Tibial artery (tissue), 4 donors: ENCODE measurements at places on chromosomes 3 and 15.

GRCh38 chr15:80798911-80799310, 19.7 kb downstream of the CEMIP start:
- no peak for DNase-seq

DNA sequence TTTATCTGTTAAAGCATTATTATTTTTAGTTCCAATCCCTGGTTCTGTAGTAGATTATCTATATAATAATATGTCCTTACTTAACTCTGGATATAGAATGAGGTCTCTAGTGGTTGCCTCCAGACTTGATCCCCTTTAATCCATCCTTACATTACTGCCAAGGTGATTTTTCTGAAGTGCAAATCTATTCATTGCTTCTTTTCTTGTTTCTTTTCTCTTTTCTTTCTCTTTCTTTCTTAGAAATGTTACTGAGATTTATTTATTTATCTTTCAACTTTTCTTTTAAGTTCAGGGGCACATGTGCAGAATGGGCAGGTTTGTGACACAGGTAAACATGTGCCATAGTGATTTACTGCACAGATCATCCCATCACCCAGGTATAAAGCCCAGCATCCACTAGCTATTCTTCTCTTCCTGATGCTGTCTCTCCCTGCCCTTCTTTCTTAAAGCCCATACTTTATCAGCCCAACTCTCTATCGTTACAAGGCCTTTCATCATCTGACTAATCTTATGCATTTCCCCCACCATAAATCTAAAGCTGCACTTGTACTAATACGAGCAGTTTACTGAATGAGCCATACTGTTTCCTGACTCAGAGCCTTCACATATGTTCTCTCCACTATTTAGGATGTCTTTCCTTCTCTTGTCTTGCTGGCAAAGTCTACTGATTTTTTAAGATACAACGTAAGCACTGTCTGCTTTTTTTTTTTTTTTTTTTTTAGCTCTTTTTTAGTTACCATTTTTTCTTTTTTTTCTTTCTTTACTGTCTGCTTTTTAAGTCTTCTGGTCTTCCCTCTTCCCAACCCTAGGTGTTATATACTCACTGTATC, 4.6 kb downstream of the GLCE start:
- no peak for DNase-seq

DNA sequence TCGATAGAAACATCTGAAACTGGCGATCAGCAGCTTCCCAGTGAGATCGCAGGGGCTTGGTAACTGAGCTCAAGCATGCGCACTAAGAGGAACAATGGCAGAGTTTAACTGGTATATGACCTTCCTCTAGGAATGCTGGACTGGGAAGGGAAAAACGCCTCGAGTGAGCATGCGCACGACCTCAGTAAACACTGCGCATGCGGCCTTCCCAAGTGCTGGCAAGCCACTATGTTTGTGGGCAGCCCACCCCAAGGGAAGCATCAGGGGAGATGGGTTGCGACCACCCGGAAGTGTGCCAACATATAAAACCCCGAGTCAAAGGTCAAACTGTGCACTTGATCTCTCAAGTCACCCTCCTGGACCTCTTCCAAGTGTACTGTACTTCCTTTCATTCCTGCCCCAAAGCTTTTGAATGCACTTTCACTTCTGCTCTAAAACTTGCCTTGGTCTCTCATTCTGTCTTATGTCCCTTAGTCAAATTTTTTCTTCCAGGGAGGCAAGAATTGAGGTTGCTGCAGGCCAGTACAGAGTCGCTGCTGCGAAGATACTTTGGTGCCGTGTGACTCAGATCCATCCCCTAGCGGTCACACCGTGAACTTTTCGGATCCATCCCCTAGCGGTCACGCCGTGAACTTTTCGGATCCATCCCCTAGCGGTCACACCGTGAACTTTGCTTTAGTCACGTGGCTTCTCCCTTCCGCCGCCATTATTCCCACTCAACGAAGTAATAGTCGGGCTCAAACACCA, 243.3 kb downstream of the FAM43A start:
- no peak for DNase-seq

- DNase-seq: no peak
Observed at GRCh38 chr3:168876346-168877035, 780.8 kb upstream of the GOLIM4 start.

- no peak for DNase-seq
Observed at GRCh38 chr3:60064210-60065178, 1014.7 kb upstream of the CFAP20DC start.

DNA sequence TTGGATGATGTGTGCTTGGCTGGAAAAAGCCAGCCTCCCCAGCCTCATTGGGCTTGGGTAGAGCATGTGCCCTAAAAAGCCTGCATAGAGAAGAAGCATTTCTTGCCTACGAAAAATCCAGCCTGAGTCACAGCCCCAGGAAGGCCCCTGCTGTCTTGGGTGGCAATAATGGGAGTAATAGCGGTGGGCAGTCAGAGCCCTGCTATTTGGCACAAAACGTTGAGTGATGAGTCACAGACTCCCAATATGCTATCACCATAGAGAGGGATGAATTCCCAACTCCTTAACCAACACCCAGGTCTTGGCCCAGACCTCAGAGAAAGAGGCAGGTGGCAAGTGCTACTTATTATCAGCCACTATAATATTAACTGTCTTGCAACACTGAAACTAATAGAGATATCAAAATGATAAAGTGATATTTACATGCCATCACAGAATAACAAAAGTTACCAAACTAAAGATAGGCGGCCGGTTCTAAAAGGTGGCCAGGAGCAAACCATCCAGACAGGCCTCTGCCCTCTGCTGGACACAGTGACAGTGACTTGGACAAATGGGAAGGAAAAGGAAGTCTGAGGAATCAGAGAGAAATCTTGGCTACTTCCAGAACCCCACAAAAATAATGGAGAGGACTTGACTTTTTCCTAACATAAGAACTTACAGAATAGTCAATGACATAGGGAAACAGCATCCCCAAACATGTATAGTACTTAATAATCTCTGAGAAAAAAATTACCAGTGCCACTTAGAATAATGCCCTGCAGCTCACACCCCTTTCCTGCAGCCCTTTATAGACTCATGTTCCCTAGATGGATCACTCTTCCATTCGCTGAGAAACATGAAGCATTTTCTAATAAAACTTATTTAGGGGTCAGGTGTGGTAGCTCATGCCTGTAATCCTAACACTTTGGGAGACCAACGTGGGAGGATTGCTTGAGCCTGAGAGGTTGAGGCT, 51.9 kb upstream of the MUC13 start:
- peak; percentile 40 for DNase-seq

GRCh38 chr15:71291723-71292122, 176.5 kb downstream of the THSD4 start:
- DNase-seq: no peak

GRCh38 chr3:14489641-14490040, 50.5 kb downstream of the GRIP2 start:
- DNase-seq: no peak

- DNase-seq: no peak
Observed at GRCh38 chr15:69320977-69321554, 22.4 kb downstream of the PAQR5 start.

- no peak for DNase-seq
Observed at GRCh38 chr3:176879710-176880109, 317.6 kb downstream of the TBL1XR1 start.

- DNase-seq: no peak
Observed at GRCh38 chr15:92385096-92385495, 8.6 kb upstream of the ST8SIA2 start.

DNA sequence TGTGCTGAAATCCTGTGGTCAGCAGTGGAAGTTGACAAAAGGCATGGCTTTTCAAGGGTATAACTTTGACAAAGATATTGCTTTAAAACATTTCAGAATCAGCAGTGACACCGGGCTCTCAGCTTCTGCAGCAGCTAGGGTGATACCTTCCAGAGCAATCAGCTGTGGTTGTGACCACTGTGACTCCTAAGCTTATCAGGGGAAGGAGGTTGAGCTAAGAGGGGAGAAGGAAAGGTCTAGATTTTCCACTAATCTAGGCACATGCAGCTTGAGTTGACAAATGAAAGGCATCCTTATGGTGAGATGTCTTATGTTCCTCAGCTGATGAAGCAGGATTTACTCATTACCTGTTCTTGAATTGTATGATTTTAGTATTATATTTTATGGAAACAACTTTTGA, 16.3 kb upstream of the LRRFIP2 start:
- DNase-seq: no peak

- no peak for DNase-seq
Observed at GRCh38 chr3:143070977-143071551, 48.5 kb upstream of the CHST2 start.

GRCh38 chr3:185207931-185208746, 45.7 kb downstream of the EHHADH start:
- DNase-seq: no peak

GRCh38 chr3:195163719-195164572, 107.0 kb downstream of the XXYLT1 start:
- no peak for DNase-seq

DNA sequence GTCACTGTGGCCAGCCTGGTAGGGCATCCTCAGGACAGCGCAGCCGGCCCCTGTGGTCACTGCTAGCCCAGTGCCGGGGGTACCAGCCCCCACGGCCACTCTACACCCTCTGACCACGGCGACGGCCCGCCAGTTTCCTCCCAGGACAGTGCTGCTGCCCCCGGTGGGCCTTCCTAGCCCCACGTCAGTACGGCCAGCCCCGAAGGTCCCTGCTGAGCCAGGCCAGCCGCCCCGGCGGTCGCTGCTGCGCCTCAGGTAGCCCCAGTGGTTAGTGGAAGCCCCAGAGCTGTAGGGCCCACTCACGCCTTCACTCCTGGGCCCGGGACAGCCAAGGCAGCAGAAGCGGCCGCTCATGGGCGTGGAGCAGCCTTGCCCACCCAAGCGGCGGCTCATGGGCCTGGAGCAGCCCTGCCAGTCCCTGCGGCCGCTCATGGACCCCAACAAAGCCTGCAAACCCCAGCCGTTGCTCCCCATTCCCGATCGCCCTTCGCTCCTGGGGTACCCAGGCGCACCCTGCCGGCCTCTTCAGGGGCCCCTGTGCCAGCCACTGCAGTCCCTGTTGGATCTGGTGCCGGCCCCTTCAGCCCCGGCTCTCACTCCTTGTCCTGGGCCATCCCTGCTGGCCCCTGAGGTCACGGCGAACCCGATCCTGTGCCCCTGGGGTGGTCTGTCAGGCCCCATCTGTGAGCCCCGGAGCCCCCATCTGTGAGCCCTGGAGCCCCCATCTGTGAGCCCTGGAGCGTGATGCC, 9.5 kb upstream of the ROPN1B start:
- DNase-seq: no peak

DNA sequence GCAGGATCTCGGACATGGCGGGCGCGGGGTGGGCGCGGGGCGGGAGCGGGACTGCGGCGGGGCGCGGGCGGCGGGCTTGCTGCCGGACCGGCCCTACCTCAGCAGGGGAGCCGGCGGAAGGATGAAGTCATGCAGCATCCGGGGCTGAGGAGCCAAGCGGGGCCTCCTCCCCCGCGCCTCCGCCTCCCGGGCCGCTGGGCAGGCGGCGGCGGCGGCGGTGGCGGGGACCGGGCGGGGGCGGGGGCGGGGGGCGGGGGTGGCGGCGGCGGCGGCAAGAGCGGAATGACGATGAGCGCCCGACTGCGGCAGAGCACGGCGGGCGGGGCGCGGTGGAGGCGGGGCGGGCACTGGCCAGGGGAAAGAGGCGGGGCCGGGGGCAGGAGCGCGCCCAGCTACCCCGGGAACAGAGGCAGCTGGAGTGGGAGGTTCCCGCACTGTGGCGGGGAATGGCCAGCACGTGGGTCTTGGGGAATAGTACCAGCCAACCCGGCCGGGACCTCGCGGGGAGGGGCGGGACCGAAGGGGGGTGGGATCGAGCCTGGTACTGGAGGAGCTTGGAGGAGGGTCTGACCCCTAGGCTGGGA, at the start of gene CAMK2N2:
CAMK2N2 (minus strand) TSS at position 284 of the 584 bp plus-strand sequence; CDS start at position 16, 268 bp downstream.
- peak; percentile 69 for DNase-seq

DNA sequence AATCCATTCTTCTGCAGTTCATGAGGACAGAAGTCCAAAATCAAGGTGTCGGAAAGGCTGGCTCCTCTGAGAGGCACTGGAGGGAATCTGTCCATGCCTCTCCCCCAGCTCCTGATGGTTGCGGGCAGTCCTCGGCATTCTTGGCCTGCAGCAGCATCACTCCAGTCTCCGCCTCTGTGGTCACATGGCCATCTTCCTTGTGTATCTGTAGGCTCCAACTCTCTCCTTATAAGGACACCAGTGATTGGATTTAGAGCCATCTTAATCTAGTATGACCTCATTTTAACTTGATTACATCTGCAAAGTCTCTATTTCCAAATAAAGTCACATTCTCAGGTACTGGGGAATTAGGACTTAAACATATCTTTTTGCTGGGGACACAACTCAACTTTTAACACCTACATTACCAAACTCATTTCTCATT, 56.0 kb upstream of the FLNB start:
- peak; percentile 80 for DNase-seq

GRCh38 chr15:69906256-69907185, 191.2 kb downstream of the TLE3 start:
- no peak for DNase-seq

DNA sequence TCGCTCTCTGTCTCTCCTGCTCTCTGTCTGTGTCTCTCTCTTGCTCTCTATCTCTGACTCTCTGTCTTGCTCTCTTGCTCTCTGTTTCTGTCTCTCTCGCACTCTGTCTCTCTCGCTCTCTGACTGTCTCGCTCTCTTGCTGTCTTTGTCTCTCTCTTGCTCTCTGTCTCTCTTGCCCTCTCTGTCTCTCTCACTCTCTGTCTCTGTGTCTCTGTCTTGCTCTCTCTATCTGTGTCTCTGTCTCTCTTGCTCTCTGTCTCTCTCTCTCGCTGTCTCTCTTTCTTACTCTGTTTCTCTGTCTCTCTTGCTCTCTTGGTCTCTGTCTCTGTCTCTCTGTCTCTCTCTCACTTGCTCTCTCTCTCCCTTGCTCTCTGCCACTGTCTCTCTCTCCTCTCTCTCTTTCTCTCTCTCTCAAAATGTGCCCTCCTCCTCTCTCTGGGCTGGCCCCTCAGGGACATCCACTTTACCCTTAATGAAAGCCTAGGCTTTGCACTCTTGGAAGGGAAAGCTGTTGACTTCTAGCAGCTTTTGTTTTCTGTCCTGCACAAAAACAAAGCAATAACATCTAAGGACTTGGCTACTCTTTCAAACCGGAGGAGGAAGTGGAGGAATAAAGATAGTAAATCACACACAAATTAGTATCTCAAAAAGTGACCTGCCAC, 73.9 kb upstream of the NR2E3 start:
- no peak for DNase-seq

GRCh38 chr15:87362531-87362930, 894.0 kb downstream of the NTRK3 start:
- DNase-seq: no peak

GRCh38 chr3:64496786-64497490, 190.9 kb downstream of the ADAMTS9 start:
- no peak for DNase-seq

- no peak for DNase-seq
Observed at GRCh38 chr3:189792046-189792929, 161.1 kb downstream of the TP63 start.

DNA sequence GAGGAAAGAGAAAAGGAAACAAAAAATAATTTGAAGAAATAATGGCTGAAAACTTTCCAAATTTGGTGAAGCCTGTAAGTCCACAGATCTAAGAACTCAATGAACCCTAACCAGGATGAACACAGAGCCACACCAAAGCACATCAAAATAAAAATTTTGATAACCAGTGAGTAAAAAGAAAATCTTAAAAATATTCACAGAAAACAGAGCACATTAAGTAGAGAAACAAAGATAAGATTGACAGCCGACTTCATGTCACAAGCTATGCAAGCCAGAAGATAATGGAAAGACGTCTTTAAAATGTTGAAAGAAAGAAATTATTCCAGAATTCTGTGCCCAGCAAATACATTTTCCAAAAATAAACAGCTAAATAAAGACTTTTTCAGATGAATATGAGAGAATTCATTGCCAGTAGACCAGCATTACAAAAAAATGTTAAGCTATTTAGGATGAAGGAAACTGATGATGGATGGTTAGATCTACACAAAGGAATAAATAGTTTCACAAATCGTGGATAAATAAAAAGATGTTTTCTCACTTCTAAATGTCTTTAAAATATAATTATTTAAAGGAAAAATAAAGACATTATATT, 140.2 kb upstream of the SKOR1 start:
- no peak for DNase-seq
